Esophagus muscularis mucosa (tissue), 4 donors: ENCODE measurements at places on chromosomes 5 and 9. TPM values are rescaled to one million over a fixed set of nuclear protein-coding genes. Genes with fewer than 3 reads are reported as not detected.

Gene OLFML2A
- total RNA-seq = 81.0 TPM

GRCh38 chr5:115888027-115888426 lies 46.3 kb downstream of the AP3S1 start:
- H3K4me3 ChIP-seq = no peak overlapping the region
- no peaks in the 10 kb centered on the region for H3K36me3 ChIP-seq
- H3K27me3 ChIP-seq = no peaks in the 10 kb centered on the region
- H3K27ac ChIP-seq = no peak overlapping the region
- DNase-seq = no peak

- no peaks in the 10 kb centered on the region for H3K36me3 ChIP-seq
- no peak overlapping the region for H3K4me3 ChIP-seq
- no peak for DNase-seq
- H3K27ac ChIP-seq = peak overlapping the region; percentile 12
Measured at GRCh38 chr9:91489361-91489899, 65.8 kb upstream of the NFIL3 start.

- peaks cover 40% of the 10 kb centered on the region for H3K4me1 ChIP-seq
- peak overlapping the region; percentile 82 for H3K27ac ChIP-seq
- no peaks in the 10 kb centered on the region for H3K27me3 ChIP-seq
- H3K4me3 ChIP-seq = no peak overlapping the region
- no peak for DNase-seq
Measured at GRCh38 chr9:38048316-38048969, 20.6 kb downstream of the SHB start.

GRCh38 chr5:71864730-71865601 lies 145.9 kb downstream of the CARTPT start:
- H3K4me3 ChIP-seq = no peak overlapping the region
- peaks cover 4% of the 10 kb centered on the region for H3K4me1 ChIP-seq
- no peaks in the 10 kb centered on the region for H3K27me3 ChIP-seq
